Thoracic aorta (tissue), 2 donors: ENCODE measurements at places on chromosomes 2 and 18.

- no peak for DNase-seq
Observed at GRCh38 chr2:174031226-174031625, 66.1 kb upstream of the SP3 start.

DNA sequence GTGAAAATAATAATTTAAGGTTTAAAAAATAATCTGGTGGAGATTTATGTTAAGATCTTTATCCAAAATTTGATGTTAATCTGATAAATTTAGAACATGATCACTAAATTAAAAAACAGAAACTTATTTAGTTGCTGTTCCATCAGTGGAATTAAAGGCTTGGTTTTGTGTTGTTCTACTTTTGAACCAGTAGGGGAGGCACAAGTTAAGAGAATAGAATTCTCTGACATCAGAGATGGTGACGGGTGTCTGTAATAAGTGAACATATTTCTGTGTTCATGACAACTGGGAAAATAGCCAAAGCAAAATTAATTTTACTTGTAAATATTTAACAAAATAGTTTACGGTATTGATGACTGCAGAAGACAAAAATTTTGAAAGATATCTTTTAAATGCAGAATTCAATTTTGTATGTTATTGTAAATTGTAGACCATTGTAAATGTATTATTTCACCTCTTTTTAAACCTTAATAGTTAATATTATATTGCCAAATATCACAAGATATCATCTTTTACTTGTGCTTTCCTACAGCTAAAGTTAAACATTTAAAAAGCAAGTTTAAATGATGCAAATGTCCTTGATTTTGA is 106.0 kb downstream of the UBR3 start:
- no peak for DNase-seq

- no peak for DNase-seq
Observed at GRCh38 chr2:152548111-152548875, 169.0 kb downstream of the PRPF40A start.

DNA sequence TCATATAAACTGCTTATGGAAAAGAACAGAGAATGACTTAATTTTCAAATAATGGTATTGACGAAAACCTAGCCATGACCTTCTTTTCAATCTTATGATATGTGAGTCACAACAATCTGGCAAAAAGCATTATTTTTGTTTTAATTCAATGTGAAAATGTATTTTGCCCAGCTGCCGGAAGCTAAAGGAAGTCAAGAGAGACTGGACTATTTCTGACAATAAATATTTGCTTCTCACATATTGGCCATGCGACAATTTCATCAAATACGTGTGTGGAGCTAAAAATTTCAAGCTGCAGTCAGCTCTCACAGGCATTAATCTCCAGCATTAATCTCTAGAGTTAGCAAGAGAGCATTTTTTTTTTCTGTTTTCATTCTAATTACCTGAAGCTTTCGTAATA is 881.0 kb downstream of the CPS1 start:
- DNase-seq, result no peak

DNA sequence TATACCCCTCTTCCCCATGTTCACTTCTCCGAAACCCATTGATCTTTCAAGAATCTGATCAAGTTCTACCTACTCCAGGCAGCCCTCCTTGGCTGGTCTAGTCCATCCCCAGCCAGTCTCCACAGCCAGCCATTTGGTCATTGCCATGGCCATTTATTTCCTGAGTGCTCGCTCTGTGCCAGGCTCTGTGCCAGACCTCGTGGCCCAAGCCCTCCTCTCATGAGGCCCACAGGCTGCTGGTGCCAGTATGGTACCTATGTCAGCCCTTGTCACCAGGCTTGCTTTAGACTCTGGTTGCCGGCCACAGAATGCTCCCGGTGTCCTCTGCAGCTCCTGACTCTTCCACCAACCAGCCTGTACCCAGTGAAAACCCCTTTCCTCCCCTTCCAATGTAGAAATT is 78.8 kb downstream of the CELF4 start:
- no peak for DNase-seq

- DNase-seq, result no peak
Observed at GRCh38 chr2:187982668-187983067, 309.0 kb upstream of the GULP1 start.

DNA sequence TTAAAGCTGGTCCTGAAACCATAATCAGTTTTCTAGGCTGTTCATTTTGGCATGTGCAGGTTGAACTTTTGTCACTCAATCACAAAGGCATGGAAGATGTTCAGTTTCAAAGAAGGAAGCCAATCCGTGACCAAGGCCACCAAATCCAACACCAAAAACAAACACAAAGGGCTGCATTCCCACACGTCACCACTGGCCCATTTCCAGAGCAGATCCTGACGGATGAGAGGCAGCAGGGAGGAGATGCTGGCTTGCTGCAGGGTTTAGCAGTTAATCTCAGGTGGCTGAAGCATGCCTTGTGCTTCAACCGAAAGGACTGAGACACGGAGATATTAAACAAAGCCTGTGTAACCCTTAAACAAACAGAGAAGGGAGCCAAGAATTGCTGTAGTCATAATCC is 191.9 kb upstream of the CTAGE1 start:
- peak; percentile 36 for DNase-seq

- DNase-seq, result no peak
Observed at GRCh38 chr2:226759768-226760167, 39.9 kb downstream of the IRS1 start.
